ENCODE measurements at places on chromosomes 2 and 18.

GRCh38 chr2:141534666-141535362 lies 596.0 kb downstream of the LRP1B start:
- DNase-seq: no peak

DNA sequence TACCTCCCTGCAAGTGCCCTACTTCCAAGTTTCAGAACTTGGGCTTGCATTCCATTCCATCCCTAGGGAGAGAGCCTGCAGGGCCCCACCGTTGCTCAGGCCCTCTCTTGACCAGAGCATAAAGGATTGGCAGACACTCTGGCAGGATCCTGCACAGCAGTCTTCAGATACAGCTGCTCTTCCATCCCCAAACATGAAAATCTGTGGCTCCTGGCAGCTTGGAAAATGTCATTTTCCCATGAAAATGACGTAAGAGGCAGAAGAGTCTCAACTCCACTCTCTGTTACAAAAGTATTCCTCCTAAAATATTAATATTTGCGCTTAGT lies 162.6 kb downstream of the GFPT1 start:
- DNase-seq: no peak

DNA sequence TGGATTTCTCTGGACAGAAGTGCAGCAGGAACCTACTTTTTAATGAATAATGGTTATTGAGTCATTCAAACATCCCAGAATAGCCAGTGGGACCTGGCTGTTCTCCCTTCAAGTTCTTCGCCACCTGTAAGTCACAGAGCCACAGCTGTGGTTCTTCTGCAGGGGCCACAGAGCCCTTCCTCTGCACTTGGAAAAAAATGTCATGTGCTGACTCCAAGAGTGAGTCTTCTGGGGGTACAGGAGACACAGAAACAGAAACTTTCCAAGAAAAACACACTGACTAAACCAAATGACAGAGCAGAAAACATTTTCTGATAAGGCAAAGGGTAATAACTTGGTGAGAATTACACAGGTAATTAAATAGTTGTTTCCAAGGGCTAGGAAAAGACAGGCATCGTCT lies 68.7 kb upstream of the FN1 start:
- DNase-seq: no peak

GRCh38 chr2:119174216-119174992 lies 15.9 kb upstream of the C1QL2 start:
- no peak for DNase-seq

GRCh38 chr2:235390108-235390815 lies 103.6 kb upstream of the AGAP1 start:
- DNase-seq: no peak

DNA sequence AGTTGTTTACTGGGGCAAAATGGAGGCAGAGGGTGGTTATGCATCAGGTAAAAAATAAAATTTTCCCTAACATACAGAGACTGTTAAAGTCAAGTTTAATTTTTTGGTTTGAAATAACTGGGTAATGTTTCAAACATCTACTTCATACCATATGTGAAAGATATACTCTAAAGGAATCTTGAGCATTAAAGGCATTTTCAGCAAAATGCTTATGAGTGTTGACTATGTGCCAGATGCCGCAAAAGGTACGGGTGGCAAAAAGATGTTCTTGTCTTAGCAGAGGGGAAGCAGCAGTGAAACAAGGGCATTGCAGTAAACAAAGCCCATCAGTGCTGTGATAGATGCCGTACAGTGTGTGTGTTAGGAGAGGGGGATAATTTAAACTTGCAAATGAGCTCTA lies 263.1 kb upstream of the ID2 start:
- no peak for DNase-seq

GRCh38 chr2:60521626-60522025 lies 31.8 kb downstream of the BCL11A start:
- no peak for DNase-seq

- no peak for DNase-seq
Measured at GRCh38 chr2:162075689-162076132, 1.7 kb upstream of the DPP4 start.

- DNase-seq: no peak
Measured at GRCh38 chr2:55165626-55166025, 66.5 kb downstream of the CLHC1 start.

DNA sequence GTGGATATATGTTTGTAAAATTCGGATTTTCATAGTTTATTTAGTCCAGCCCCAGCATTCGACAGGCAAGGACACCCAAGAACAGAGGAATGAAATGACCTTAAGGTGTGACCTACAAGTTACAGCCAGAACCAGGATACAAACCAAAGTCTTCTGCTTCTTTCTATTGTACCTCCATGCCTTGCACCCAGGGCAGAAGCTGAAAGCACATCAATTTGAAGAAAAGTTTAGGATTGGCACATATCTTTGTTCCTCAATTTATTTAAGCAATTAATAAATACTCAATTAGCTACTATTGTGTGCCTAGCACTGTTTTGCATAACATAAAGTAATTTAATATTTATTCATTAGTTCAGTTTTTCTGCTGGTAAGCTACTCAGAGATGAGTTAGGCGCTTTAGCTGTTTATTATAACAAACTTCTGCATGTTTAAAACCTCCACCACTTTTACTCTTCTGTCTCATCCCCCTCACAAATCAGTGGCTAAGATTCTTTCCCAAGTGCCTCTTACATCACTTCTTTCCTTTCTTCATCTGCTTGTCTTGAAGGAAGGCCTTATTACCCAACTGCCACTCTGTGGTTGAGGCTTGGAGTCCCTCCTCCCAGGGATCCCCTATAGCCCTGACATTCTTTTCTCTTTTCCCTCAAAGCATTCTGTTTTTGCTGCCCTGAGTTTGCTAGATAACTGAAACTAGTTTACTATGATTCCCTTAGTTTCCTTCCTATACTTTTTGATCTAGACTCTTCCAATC lies 37.1 kb upstream of the DARS1 start:
- no peak for DNase-seq

GRCh38 chr2:235050980-235051351 lies 99.1 kb downstream of the SH3BP4 start:
- DNase-seq: peak; percentile 63

DNA sequence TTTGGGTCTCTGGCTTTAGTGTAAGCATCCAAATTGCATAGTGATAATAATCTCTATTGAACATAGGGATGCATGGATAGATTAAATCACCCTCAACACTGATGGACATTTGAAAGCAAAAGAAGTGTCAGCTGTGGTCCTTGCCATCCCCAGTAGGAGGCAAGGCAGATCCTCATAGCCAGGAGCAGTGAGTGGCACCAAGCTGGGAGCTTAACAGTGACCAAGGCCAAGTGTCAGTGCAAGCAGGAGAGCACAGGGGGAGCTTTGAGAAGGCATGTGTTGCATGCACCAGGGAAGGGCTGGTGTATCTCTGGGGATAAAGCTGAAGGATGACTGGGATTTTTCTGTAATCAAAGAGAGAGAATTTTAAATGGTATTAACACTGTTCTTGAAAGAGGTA lies 14.7 kb downstream of the SLC14A1 start:
- DNase-seq: no peak

- no peak for DNase-seq
Measured at GRCh38 chr18:7390731-7391492, 160.0 kb downstream of the LRRC30 start.

DNA sequence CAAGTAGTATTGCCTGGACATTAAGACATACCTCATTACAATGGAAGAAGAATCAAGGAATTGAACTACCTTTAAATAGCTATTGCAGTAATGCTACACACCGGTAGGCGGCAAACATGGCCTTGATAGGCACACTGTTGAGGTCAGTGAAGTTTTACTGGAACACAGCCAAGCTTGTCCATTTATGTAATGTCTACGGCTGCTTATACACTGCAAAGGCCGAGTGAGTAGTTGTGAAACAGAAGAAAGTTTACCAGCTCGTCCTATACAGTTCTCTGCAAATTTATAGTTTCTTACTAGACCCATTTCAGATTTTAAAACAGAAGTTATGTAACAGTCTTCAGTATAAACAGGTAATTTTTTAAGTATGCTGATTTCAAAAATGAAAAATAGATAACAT lies 38.8 kb downstream of the PPP4R1 start:
- peak; percentile 88 for DNase-seq

DNA sequence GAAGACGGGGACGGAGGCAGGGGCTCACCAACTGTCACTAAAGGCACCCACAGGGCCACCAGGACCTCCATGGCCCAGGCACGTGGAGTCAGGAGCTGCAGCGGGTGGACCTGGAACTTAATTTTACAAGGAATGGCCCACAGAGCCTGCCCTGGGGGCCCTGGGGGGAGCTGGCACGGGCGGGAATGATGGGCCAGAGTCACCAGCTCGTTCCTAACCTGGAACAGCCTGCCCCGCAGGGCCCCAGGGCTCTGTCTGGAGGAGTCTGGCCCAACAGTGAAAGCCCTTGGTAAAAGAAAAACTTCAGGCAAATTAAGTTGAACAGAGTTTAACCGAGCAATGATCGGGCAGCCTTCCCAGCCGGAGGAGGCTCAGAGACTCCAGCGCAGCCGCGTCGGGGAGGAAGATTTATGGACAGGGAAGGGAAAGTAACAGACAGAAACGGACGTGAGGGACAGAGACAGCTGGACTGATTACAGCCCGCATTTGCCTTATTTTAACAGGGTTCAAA lies 118.4 kb upstream of the TMEM18 start:
- no peak for DNase-seq

DNA sequence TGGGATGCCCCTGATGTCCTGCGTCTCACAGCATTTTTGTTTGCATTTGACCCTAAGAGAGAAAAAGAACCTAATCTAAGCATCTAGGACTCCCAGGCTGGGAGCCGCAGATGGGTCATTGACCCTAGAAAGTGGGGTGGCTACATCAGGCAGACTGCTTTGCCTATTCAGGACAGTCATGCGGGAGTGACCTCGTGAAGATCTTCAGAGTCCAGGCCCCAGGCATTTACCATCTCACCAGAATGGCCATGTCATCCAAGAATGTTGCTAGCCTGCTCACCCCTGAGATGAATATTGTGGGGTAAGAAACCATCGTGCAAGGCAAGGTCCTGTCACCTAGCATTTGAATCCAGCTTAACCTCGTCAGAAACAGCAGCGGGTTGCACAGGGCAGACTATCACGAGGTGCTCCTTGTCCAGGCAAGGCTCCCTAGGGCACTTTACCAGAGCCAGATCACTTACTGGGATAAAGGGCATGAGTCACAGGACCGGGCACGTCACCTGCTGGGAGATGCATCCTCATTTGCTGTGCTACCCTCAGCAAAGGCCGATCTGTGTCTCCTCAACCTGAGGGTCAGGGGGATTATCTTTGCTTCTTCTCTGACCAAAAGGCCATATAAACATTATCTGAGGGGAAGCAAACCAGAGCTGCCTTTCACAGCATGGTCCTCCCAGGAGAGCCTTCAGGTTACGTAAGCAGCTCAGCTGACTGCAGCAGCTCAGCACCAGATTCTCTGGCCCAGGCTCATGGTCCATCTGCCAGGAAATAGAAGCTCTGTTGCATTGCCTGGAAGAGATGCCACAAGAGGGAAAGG lies 162.3 kb downstream of the ACKR3 start:
- no peak for DNase-seq

GRCh38 chr2:218782528-218782844 lies 539 bp downstream of the CYP27A1 start:
- DNase-seq: no peak

DNA sequence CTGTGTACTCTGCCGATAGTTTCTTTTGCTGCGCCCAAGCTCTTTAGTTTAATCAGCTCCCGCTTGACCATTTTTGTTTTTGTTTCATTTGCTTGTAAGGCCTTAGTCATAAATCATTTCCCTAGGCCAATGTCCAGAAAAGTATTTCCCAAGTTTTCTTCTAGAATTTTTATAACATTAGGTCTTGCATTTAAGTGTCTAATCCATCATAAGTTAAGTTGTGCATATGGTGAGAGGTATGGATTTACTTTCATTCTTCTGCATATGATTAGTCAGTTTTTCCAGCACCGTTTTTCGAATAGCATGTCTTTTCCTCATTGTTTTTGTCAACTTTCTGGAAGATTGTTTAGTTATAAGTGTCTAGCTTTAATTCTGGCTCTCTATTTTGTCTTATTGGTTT lies 484.8 kb upstream of the CNTNAP5 start:
- DNase-seq: no peak

- DNase-seq: no peak
Measured at GRCh38 chr2:49111006-49111405, 43.3 kb downstream of the FSHR start.

- no peak for DNase-seq
Measured at GRCh38 chr2:226669249-226669648, 130.4 kb downstream of the IRS1 start.

DNA sequence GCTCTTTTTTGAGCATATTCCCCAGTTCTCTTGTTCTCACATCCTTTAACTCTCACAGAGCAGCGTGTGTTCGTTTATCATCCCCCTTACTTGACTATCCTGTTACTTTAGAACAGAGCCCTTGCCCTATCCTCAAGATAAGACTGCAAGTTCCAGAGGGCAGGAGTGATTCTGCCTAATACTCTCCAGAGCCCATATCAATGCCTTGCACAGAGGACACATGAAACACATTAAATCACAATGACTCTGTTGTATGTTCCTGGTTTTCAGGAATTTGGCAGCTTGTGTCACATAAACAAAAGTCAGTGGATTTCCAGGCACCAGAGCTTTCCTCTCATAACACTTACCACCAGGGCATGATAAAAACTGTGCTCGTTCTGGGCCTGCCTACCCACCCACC lies 156.7 kb downstream of the RNF144A start:
- DNase-seq: no peak

- no peak for DNase-seq
Measured at GRCh38 chr2:26001743-26002351, 19.6 kb upstream of the KIF3C start.

DNA sequence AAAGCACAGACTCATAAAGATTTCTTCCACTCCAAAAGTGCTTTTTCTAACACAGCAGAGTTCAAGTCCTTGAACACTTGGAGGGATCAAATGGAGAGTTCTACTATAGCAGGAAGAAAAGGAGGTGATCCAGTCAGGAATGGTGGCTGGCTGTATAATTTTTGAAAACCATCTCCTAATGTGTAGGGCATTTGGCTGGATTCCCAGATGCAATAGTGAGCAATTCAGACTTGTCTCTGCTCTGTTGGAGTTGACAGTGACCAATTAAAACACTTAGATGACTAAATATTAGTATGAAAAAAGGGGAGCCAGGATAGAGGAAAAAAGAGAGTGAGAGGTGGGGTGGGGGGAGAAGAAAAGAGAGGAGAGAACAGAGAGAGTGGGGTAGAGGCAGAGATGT lies 5.3 kb upstream of the G6PC2 start:
- no peak for DNase-seq

DNA sequence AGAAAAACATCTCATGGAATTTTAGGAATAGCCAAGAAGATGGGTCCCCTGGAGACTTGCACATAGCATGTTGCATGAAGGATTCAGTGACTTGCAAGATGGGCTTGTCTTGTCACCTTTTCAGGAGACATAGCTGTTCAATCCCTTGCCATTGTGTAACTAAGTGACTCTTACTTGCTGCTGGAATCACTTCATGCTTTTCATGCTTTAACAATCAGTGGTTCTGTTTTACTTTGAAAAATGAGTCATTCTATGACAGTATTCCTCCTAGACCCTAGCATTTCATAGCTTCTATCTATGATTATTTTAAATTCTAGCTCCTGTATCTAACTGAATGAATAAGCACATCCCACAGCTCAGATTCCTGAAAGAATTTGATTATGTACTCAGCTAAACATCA lies 2.8 kb downstream of the KYNU start:
- peak; percentile 68 for DNase-seq

GRCh38 chr2:79862756-79863155 lies 349.9 kb downstream of the CTNNA2 start:
- DNase-seq: no peak

All from non-pigmented ciliary epithelial cell (primary cell).